Karpas-422 (cell line): ENCODE measurements at places on chromosomes 6 and 20.

- no peak for DNase-seq
These were observed 26.4 kb upstream of the MEI4 start for GRCh38 chr6:77626426-77626825.

GRCh38 chr6:116922853-116923548, 46.0 kb downstream of the RFX6 start:
- DNase-seq: no peak

DNA sequence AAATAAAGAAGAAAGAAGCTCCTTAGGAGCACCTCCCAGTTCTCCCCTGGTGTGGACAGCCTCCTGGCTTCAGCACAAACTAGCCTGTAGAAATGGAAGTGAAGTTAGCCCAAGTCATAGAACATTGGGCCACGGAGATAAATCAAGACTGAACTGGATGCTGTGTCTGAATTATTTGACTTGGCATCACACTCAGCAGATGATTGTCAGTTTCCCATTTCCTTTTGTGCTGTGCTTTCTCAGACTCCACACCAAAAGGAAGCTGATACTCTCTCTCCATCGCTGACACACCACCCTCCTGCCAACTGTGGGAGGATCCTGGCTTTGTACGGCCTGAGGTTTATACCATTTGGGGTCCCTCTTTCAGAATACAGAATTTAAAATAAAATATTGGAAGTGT, 209.8 kb downstream of the TFAP2A start:
- no peak for DNase-seq

- no peak for DNase-seq
These were observed 441.1 kb upstream of the JARID2 start for GRCh38 chr6:14804785-14805210.

- DNase-seq: no peak
These were observed 40.7 kb upstream of the SLC17A4 start for GRCh38 chr6:25713824-25714223.

- DNase-seq: no peak
These were observed 14.8 kb upstream of the NPEPL1 start for GRCh38 chr20:58677808-58678207.

DNA sequence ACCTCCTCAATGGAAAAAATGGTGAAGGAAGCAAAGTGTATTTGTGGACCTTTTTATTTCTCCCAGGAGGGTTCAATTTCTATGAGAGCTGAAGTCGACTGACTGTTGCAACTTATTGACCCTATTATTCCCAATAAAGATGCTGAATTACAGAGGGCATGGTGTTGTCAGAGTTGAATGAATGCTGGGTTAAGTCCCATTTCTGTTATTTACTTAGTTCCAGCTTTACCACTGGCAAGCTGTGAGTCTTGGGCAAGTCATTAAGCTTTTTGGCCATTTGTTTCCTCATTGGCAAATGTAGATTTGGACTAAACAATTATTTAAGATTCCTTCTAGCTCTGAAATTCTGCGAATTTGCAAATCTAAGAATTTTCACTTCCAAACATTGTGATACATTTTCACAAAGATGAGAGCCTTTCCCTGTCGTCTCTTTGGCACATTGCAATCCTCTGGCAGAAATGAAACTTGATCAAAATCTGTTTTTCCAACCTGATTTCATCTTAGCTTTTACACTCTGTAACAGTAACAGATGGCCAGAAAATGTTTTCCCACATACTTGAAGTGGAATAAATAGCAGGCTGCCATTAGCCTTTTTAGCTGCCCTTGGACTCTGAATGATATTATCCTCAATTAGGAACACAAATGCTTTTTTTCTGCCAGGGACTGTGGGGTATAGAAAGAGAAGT, 21.3 kb downstream of the BLTP3A start:
- DNase-seq: no peak

DNA sequence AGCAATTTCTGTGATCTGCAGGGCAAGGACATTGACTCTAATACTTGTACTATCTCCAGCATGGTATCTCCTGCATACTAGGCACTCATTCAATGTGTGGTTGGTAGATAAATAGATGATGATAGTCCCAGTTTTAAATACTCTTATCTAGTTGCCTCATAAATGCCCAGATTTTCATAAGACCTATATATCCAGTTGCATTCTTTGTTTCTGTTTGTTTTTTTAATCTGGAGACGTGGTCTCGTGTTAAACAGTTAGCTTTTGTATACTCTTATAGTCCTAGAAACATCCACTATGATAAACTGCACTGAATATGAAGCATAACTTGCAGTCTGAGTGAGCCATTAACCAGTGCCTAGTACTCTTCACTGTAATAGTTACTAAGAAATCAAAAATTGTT, 35.5 kb upstream of the SUMO4 start:
- no peak for DNase-seq

- DNase-seq: no peak
These were observed 117.6 kb downstream of the HIVEP2 start for GRCh38 chr6:142827369-142827768.

DNA sequence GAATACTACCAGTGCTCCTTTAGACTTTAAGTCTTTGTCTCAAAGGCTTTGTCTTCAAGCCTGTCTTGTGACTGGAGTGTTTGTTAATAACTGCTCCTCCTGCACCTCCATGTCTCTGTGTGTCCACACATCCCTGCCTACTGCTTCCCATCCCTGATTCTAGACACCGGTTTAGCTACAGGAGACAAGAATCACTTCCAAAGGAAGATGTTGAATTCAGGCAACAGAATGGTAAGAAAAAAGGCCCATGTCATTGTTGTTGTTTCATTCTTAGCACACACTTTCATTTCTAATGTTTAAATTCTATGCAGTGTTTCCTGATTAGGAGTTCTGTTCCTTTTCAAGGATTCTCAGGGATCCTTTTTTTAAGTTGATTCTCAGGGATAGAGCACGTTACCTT, 293.6 kb upstream of the STXBP5 start:
- no peak for DNase-seq

DNA sequence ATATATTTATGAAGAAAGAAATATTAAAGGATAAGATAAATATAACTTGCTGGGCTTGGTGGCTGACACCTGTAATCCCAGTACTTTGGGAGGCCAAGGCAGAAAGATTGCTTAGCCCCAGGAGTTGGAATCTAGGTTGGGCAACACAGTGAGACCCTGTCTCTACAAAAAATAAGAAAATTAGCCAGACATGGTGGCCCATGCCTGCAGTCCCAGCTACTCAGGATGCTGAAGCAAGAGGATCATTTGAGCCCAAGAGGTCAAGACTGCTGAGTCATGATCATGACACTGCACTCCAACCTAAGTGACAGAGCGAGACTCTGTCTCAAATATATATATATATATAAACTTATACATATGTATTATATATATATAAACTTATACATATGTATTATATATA, 164.0 kb downstream of the MRPL14 start:
- DNase-seq: no peak
